ENCODE measurements at places on chromosomes 1 and 21.

DNA sequence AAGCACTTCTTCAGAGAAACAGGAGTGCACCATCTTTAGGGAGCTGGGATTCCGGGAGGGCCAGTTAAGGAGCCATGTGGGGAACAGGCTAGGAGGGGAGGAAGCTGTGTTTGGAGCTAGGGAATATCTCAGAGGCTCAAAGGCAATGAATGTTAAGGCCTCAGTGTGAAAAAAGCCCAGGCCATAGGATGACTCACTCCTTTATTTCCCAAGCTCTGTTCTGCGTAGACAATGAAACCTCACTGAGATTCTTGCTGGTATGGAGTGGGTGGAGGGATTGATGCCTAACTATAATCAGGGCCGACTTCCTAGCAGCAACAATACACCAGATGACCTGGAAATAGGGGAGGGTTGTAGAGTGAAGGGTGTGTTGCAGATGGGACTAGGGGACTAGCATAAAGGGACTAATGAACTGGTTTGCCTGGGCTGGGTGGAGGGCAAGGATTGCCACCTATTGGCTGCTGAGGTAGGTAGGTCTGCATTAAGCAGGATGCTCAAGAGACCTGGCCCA, 2.1 kb downstream of the GNAT2 start:
- no peak for DNase-seq

- no peak for DNase-seq
Observed at GRCh38 chr1:212782422-212783154, 9.0 kb downstream of the NSL1 start.

GRCh38 chr1:200112290-200112689, 84.8 kb downstream of the NR5A2 start:
- no peak for DNase-seq

DNA sequence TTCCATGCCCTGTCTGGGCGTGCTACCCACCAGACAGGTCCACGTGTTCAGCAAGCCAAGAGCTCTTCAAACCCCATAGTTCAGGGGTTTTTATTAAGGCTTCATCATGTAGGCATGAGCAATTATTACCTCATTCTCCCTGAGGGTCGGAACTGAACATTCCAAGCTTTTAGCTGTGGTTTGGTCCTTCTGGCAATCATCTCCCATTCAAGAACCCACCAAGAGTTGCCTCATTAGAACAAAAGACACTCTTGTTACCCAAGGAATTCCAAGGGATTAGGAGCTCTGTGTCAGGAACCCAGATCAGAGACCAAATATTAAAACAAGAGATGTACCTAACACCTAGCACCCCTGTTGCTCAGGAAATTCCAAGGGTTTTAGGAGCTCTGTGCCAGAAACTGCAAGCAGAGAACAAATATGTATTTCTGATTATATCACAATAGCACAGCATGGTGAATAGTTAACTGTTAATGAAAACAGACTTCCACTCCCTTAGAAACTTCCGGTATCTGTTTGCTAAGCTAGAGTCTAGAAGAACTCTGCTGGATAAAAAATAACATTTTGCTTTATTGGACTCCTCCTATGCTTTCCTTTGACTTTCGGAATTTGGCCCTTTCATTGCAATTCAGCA, 201.2 kb upstream of the L1TD1 start:
- DNase-seq = no peak

DNA sequence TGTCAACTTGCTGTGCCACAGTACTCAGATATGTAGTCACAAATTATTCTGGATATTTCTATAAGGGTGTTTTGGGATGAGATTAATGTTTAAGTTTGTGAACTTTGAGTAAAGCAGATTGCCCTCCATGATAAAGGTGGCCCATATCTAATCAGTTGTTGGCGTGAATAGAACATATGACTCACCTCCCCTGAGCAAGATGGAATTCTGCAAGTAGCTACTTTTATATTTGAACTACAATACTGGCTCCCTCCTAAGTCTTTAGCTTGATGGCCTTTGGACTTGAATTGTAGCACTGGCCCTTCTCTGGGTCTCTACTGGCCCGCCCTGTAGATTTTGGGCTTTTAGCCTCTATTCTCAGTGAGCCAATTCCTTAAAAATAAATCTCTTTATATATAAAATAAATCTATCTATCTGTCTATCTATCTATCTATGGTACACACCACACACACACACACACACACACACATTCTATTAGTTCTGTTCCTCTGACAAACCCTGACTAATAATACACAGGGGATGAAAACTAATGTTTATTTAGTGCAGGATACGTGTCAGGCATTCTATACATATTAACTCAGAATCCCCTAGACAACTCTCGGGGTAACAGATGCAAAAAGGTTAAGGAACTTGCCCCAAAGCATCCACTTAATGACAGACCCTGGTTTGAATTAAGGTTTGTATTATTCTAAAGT, 37.9 kb upstream of the PDC start:
- no peak for DNase-seq

DNA sequence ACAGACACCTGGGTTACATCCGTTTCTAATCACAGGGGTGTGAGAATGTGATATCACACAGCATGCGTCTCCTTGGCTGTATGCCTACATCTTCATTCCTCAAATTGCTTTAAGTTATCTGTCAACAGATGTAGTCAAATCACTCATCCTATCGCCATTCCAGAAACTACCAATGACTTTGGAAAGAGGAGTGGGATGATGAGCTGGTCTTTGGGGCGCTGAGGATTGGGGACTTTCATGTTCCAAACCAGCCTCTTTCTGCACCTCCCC, 104.8 kb downstream of the NAV1 start:
- DNase-seq = no peak

GRCh38 chr1:246897302-246897701, 34.4 kb downstream of the AHCTF1 start:
- DNase-seq = no peak

DNA sequence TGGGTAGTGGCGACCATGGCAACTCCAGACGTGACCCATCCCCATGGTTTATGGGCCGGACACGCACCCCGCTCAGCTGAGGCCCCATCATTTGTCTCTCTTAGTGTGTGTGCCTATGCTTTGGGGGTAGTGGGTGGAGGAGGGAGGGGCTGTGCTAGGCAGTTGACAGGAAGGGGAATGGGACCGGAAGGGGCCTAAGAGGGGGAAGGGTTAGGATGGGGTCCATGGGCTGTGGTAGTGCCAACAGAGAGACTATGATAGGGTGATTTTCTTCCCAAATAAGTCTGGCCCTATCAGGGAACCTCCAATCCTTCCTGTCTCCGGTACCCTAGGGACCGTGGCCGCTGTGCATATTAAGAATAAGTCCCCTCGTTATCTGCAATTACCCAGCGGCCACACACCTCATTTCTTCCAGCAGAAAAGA, 9.9 kb downstream of the DMAP1 start:
- no peak for DNase-seq

DNA sequence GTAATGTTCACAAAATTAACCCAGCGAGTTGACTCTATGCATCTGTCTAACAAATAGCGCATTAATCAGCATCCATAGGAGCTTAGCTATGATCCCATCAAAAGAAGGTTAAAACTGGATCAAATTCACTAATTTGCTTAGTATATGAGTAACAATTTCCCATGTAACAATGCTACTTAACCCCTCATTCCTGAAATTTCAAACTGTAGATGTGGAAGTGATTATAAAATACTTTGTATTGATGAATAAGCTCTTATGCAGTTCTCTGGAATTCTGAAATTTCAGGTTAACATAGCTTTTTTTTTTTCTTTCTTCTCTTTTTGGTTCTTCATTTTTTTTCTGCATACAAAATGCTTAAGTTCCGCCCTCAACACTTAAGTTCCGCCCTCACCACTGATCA, 1272.7 kb downstream of the KCNT2 start:
- DNase-seq = no peak

DNA sequence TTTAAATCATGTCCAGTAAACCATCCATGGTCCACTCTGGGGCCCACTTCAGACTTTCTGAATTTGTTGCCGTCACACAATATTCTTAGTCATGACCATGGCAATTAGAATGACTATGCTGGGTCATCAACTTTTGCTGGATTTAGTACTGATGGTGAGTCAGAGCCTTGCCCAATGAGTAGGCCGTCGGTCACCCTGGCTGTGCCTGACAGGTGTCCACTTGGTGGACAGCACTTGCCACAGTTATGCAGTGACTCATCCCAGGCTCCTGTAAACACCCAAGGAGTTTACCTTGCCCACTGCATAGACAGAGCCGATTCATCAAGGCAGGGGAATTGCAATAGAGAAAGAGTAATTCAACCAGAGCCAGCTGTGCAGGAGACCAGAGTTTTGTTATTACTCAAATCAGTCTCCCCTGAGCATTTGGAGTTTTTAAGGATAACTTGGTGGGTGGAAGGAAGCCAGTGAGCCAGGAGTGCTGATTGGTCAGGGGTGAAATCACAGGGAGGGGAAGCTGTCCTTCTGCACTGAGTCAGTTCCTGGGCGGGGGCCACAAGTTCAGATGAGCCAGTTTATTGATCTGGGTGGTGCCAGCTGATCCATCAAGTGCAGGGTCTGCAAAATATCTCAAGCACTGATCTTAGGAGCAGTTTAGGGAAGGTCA, 333.8 kb downstream of the PTPRU start:
- DNase-seq = no peak

GRCh38 chr21:45269861-45270260, 17.8 kb downstream of the POFUT2 start:
- DNase-seq = no peak

- DNase-seq = no peak
Observed at GRCh38 chr1:63775418-63776127, 1.8 kb downstream of the ROR1 start.

GRCh38 chr1:188270497-188270896, 1441.7 kb downstream of the PLA2G4A start:
- no peak for DNase-seq

GRCh38 chr1:178651742-178652141, 73.3 kb upstream of the RALGPS2 start:
- no peak for DNase-seq

DNA sequence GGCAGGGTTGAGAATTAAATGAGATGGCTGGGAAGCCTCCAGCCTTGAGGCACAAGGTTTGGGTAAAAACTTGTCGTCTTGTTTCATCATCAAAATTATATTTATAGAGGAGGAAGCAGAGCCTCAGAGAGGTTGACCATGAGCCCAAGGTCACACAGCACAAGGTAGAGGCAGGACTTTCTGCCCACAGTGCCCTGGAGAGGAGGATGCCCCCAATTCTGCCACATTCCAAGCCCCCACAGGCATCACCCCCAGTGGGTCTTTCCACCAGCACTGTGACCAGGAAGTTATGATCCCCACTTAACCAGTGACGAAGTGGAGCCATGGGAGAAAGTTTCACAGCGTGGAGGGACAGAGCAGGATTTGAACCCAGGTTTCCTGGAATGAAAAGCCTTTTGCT, 400.0 kb downstream of the MATN1 start:
- no peak for DNase-seq

DNA sequence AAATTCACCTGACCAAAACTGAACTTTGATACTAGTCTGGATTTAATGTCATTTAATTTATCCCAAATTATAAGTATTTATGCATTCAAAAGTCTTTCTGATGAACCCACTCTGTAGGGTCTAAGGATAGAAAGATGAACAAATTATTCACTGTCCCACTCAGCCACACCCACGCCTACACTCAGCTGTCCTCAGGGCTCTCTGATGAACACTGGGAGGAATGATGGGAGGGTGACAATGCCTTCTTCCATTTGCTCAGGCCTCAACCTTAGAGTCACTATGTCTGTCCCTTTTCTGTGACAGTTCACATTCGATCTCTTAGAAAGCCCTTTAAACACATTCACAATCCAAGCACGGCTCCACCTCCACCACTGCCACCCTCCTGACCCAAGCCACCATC, 41.8 kb downstream of the KCNJ6 start:
- DNase-seq = no peak

GRCh38 chr1:3533067-3534048, 78.0 kb downstream of the MEGF6 start:
- no peak for DNase-seq

GRCh38 chr1:59497616-59498015, 200.7 kb downstream of the FGGY start:
- no peak for DNase-seq

GRCh38 chr21:30209601-30210000, 6.3 kb downstream of the CLDN8 start:
- DNase-seq = no peak

DNA sequence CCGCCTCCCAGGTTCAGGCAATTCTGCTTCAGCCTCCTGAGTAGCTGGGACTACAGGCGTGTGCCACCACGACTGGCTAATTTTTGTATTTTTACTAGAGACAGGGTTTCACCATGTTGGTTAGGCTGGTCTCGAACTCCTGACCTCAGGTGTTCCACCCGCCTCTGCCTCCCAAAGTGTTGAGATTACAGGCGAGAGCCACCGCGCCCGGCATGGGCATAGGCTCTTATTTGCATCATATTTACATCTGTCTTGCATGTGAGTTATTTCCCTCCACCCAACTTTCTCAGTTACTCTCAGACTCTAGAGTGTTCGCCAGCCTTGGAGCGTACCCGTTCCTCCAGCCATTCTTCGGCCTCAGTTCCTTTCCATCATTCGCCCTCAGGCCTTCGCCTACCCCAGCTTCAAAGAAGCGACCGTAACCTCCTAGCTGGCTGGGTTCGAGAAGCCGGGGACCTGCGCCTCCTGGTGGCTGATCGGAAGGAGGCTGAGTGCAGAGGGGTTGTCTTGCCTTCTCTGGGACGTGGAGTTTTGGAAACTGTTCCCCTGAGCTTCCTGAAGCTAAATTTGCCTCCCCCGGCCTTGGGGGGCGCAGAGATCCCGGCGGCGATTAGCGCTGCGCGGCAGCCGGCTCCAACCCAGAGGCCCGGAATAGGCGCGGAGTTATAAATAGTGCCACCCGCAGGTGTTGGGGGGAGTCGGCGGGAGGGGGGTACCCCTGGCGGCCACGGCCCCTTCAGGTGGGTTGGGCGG, 3.6 kb upstream of the ZBTB7B start:
- DNase-seq = peak; percentile 64

GRCh38 chr21:36111238-36111637, 23.6 kb upstream of the CBR3 start:
- no peak for DNase-seq

GRCh38 chr1:211541720-211542477, 37.1 kb downstream of the SLC30A1 start:
- no peak for DNase-seq

- DNase-seq = no peak
Observed at GRCh38 chr1:7562729-7563605, 208.1 kb upstream of the VAMP3 start.

GRCh38 chr21:33654412-33654811, 12.1 kb downstream of the ITSN1 start:
- no peak for DNase-seq

DNA sequence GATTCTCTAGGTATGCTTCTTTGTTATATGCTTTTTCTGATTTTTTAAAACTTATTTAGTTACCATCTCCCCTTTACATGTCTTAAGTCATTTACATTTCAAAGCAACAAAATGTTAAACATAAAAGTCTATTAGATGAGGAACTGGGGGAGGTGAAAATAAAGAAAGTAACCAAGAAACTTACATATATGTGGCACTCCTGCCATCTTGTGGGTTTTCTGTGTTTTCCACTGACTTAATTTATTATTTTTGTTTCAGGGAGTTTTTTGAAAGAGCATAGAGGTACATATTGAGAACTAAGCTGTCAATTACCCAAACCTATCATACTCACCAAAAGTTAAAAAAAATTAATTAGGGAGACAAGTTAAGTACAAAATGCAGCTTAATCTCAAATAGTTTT, 1531.1 kb downstream of the MRPL39 start:
- no peak for DNase-seq
